ENCODE measurements at places on chromosomes 13 and 19. TPM values are rescaled to one million over a fixed set of nuclear protein-coding genes. Genes with fewer than 3 reads are reported as not detected.
A peak's percentile ranks its signal among the peaks of the same experiment; 100 is the strongest.

The ZNF460 gene
- total RNA-seq = 42.3 TPM

The ZNF284 gene
- total RNA-seq = 2.0 TPM

The CATSPERD gene
- not detected for total RNA-seq

The ZNF665 gene
- not detected for total RNA-seq

The TEX26 gene
- total RNA-seq = not detected

The ATP8B3 gene
- 1.7 TPM for total RNA-seq

The LRRC25 gene
- total RNA-seq = not detected

The ZFP82 gene
- 4.7 TPM for total RNA-seq

The ZNF71 gene
- total RNA-seq = 5.0 TPM

The ZNF578 gene
- total RNA-seq = not detected

The SHISA7 gene
- total RNA-seq = not detected

GRCh38 chr19:48391100-48392005 is at the start of gene KDELR1:
Gene KDELR1 (minus strand): TSS chr19:48391551. CDS start chr19:48391358, 193 bp downstream.
- DNase-seq = peak; percentile 53

DNA sequence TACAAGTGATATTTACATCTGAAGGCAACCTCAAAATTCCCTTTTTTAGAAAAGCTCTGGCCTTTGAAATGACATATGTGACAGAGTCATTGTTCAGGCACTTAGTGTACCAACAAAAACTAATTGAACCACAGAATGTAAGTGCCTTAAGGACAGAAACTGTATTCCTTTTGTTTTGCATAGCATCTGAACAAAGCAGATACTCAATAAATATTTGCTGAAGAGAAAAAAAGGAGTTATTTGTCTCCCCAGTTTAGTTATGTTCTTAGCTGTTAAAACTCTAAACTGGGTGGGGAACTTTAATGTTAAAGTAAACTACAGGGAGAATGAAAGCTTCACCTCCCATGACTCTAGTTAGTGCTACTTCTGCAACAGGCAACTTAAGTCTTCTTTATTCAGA is 56.8 kb upstream of the KLF5 start:
- DNase-seq = no peak

DNA sequence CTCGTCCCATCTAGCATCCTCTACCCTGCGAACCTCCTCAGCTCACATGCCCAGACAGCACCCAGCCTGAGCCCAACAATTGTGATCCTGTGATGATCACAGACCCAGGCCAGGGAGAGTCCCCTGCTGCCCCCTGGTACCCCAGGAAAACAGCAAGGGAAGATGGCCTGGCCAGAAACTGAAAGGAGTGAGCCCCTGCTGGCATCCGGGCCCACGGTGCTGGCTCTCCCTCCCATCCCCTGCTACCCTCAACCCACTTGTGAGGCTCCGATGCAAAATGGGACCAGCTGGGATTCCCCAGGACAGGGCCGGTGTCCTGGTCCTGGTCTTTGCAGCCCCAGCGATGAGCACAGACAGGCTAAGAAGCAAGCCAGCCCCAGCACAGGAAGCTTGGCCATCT is 14.1 kb downstream of the RANBP3 start:
- DNase-seq = no peak

- DNase-seq = no peak
Measured at GRCh38 chr13:33134213-33134612, 118.0 kb downstream of the KL start.

DNA sequence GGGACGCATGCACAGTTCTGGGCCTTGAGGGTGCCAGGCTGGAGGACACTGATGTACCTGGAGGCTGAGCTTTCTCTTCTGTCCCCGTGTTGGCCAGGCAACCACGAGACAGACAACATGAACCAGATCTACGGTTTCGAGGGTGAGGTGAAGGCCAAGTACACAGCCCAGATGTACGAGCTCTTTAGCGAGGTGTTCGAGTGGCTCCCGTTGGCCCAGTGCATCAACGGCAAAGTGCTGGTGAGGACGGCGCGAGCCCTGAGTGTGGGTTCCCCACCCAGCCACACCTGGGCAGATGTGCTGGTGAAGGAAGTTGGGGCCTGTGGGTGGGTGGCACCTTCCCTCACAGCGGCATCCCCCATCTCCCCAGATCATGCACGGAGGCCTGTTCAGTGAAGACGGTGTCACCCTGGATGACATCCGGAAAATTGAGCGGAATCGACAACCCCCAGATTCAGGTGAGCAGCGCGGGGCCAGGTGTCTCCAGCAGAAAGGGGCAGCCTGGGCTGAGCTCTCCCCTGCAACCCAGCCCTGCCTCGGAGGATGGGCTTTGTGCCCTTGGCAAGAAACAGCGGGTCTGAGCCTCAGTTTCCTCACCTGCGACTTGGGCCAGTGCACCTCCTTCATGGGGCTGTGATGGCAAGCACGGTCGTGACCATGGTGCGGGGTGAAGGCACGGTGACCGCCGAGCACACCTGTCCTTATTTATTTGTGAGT is 26.2 kb downstream of the CCDC8 start:
- no peak for DNase-seq

- no peak for DNase-seq
Measured at GRCh38 chr13:110411688-110412059, 104.6 kb downstream of the COL4A2 start.

DNA sequence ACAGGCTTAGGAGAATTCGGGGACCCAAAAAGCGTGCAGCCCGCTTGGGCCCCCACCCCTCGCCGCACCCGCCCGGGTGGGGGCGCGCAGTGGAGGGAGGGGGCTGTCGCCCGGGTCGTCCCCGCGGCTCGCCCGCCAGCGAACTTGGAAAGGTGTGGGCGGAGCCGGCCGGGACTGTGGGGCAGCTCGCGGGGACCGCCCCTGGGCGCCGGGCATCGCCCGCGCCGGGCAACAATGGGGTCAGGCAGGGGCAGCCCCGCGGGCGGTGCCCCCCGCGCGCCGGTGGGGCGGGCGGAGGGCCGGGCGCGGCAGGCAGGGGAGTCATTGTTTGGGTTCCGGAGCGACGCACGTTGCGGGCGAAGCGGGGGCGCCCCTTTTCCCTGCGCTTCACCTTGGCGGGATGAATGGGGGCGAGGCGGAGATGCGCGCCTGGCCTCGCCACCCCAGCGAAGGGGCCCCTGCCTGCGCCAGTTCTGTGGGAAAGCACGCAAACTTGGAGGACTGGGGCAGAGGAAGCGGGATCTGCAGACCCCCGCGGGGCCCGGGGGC is 647 bp upstream of the KLF12 start:
- no peak for DNase-seq

DNA sequence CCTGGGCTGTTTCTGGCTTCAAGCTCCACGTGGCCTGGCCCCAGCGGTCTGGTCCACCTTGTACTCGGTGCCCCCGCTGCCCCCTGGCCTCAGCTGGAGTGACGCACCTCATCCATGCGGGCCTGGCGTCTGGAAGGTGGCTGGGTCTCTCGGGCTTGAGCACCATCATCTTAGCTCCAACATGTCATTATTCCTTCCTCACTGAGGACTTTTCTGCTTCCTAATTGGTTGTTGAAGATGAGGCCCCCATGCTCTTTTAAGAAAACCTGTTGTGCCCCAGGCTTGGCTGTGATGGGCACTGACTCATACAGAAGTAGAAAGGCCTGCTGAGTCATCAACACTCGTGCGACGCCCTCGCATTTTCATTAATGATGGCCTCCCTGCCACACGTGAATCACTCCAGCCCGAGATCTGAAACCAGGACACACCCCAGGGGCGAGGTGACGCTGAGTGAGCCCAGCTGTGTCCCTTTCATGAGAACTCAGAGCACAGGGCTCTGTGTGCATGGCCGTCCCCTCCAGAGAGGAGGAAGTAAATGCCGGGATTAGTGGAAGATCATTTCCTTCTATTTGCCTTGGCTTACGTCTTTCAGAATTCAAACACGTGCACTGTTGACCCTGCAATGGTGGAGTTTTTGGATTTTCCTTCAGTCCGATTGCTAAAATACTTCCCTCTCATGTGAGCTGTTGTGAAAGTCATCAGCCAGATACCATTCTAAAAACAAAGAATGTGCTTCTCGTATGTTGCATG is 14.0 kb upstream of the GJA3 start:
- DNase-seq = peak; percentile 56

GRCh38 chr19:13023656-13024055 is 28.4 kb downstream of the NFIX start:
- DNase-seq = no peak

DNA sequence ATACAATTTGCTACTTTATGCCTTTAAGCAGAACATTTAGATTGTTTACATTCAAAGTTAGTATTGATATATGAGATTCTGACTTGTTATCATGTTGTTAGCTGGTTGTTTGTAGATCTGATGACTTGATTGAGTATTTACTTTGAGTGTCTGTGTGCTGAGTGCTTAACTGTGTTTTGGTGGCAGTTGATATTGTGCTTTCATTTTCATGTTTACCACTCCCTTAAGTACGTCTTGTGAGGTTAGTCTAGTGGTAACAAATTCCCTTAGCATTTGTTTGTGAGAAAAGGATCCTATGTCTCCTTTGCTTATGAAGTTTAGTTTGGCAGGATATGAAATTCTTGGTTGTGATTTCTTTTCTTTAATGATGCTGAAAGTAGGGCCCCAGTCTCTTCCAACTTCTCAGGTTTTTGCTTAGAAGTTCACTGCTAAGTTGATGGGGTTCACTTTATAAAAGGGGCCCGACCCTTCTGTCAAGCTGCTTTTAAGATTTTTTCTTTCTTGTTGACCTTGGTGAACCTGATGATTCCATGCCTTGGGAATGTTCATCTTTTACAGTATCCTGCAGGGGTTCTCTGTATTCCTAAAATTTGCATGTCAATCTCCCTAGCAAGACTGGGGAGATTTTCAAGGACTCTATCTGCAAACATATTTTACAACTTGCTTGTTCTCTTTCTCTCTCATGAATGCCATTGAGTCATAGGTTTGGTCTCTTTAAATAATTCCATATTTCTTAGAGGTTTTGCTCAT is 1095.4 kb upstream of the PCDH20 start:
- DNase-seq = no peak

DNA sequence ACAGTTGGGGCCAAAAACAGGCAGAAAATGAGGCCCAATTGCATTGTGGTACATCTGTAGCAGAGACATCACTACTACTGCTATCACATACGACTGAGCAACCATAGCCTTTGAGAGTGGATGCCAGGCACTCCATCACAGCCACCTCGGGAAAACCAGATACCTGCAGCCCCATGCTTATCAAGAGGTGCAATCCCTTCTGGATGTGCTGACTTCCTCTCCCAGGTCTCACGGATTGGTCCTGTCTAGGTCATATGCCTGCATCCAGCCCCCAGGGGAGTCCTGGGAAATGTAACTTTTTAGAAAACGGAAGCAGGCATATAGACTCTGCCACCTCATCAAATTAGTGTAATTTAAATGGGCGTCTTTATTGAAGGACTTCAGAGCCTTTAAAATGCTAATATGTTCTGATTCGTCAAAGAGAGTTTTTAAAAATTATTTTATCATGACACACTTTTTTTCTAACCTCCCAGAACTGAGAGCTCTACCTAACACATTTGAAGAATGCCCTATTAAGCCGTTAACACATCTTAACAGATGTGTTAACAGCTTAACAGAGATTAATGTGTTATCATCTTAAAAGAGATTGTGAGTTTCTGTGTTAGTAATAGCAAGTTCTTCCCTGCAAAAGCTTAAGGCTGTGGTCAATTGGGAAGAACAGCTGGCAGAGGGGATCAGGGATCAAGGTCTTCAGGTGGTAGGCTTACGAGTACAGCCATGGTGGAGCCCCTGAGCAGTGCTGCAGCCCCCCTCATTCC is 63.9 kb downstream of the DLEU7 start:
- no peak for DNase-seq

DNA sequence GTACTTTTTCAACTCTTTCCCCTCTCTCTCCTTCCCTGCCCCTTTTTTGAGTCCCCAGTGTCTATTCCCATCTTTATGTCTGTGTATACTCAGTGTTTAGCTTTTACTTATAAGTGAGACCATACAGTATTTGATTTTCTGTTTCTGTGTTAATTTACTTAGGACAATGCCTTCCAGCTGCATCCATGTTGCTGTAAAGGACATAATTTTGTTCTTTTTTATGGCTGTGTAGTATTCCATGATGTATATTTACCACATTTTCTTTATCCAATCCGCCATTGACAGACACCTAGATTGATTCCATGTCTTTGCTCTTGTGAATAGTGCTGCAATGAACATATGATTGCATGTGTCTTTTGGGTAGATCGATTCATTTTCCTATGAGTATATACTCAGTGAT is 10.7 kb upstream of the ZC3H13 start:
- no peak for DNase-seq

- DNase-seq = no peak
Measured at GRCh38 chr19:41479757-41480191, 36.8 kb downstream of the ERICH4 start.

GRCh38 chr13:26425443-26426358 is 131.8 kb upstream of the WASF3 start:
- no peak for DNase-seq

DNA sequence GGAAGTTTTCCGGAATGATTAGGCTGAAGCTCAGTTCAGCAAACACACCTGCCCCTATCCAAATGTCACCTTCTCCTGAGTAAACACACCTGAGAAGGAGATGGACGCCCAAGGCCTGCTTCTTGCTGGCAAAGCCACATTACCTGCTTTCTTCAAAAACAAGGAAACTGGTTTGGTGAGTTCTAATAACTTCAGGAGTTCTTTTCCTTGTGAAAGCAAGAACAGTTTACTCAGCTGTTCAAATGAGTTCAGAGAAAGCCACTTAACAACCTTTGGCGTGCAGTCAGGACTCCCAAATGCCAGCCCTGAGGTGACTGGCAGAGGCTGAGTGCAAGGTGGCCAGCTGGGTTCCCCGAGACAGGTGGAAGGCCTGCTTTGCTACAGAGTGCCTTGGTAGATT is 160.5 kb downstream of the STK24 start:
- no peak for DNase-seq

- no peak for DNase-seq
Measured at GRCh38 chr13:93750676-93751075, 524.1 kb downstream of the GPC6 start.

DNA sequence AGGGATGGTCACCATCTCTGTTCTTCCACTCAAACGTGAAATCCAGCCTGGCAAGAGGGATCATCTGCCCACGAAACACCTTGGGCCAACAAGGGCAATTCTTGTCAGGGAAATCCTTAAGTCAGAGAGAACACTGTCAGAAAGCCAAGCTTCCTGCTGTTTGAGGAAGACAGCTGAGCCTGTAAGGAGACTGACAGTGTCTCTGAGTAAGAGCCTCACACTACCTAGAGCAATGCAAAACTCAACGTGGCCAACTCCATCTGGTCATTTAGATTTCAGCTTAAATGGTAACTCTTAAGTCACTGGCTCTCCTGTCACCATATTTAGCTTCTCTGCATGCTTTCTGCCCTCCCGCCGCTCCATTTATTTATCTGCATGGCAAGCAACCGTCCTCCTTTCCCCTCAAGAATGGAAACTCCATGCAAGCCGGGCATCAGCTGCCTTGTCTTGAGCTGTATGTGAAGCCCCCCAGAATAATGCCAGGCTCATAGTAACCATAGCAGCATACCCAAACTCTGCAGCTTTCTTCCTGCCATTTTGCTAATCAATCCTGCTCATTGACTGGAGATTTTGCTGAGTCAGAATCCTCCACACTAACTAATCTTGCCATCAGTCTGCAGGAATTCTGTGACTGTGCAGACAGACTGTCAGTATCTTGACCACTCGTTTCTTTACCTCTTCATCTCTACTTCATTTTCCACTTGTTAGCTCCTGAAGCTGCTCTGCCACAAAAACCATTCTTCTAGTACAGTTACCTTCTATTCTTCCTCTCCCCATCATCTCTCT is 159.8 kb downstream of the IRS2 start:
- no peak for DNase-seq

Measured in NCI-H460 (cell line).